ENCODE measurements at places on chromosomes 7 and 10. TPM values are rescaled to one million over a fixed set of nuclear protein-coding genes. Genes with fewer than 3 reads are reported as not detected.

- DNase-seq: no peak
Measured at GRCh38 chr10:58661336-58661735, 148.7 kb downstream of the BICC1 start.

DNA sequence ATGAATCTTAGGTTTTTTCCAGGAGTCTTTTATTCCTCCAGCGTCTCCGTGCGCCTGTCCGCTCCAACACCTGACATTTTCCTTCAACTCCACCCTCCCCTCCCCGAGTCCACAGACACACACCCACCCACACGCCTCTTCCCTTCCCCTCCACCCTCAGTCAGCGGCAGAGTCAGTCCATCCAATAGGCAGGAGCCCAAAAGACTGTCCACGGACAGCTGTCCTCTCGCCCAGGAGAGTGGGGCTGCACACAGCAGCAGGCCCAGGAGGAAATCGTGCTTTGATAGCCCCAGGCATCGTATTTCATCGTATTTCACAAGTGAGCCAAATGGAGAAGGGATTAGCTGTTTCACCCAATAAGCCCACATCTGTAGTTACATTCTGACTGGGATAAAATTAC lies 285.1 kb downstream of the ZEB1 start:
- DNase-seq: no peak

DNA sequence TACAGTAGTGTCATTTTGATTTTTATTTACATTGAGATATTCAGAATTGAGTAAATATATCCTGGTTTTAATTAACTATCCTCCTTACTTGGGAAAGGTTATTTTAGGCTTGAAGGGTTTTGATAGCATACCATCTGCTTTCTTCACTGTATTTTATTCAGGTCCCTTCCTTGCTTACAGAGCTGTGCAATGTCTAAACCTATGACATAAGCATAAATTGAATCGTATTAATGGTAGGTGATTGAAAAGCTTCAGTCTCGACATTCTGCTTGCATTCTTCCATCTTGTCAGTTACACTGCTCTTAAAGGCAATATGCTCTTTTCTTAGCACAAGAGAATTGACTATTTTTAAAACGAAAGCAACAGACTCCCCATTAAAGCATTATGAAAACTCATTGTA lies 102.5 kb downstream of the ARID5B start:
- DNase-seq: no peak

GRCh38 chr7:47697543-47697942 lies 115.6 kb upstream of the TNS3 start:
- DNase-seq: no peak

DNA sequence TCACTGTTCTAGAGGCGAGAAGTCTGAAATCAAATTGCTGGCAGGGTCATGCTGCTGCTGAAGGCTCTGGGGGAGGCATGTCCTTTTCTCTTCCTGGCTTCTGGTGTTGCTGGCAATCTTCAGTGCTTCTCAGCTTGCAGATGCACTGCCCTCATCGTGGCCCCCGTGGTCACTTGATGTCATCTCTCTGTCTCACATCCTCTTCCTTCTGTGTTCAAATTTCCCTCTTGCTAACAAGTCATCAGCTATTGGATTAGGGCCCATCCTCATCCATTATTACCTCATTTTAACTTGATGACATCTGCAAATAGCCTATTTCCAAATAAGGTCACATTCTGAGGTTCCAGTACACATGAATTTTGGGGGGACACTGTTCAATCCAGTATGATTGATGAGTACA lies 36.6 kb upstream of the SRGN start:
- peak; percentile 38 for DNase-seq

GRM3 gene
- not detected for total RNA-seq

DNA sequence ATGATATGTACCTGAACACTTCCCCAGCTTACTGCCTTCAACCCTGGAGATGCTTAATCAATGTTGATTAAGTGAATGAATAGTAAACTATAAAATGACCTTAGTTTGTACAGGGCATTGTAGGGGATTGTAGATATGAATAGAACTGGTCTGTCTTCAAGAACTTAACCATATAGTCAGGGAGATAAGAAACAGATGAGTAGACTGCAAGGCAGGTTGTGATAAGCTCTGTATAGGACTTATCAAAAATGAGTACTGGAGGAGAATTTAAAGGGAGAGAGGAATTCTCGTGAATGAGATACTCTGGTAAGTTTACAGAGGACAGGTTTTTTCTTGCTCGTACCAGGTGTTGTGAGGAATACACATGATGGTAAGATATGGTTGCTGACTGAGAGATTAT lies 27.6 kb downstream of the SGPL1 start:
- no peak for DNase-seq

PRPS1L1 gene
- total RNA-seq: not detected

- no peak for DNase-seq
Measured at GRCh38 chr7:122046402-122046801, 97.6 kb downstream of the AASS start.

GRCh38 chr10:990808-991207 lies 2.6 kb downstream of the GTPBP4 start:
- DNase-seq: no peak

- DNase-seq: no peak
Measured at GRCh38 chr10:6346631-6347030, 143.9 kb downstream of the PFKFB3 start.

- DNase-seq: no peak
Measured at GRCh38 chr10:103761075-103761920, 94.1 kb downstream of the SH3PXD2A start.

DNA sequence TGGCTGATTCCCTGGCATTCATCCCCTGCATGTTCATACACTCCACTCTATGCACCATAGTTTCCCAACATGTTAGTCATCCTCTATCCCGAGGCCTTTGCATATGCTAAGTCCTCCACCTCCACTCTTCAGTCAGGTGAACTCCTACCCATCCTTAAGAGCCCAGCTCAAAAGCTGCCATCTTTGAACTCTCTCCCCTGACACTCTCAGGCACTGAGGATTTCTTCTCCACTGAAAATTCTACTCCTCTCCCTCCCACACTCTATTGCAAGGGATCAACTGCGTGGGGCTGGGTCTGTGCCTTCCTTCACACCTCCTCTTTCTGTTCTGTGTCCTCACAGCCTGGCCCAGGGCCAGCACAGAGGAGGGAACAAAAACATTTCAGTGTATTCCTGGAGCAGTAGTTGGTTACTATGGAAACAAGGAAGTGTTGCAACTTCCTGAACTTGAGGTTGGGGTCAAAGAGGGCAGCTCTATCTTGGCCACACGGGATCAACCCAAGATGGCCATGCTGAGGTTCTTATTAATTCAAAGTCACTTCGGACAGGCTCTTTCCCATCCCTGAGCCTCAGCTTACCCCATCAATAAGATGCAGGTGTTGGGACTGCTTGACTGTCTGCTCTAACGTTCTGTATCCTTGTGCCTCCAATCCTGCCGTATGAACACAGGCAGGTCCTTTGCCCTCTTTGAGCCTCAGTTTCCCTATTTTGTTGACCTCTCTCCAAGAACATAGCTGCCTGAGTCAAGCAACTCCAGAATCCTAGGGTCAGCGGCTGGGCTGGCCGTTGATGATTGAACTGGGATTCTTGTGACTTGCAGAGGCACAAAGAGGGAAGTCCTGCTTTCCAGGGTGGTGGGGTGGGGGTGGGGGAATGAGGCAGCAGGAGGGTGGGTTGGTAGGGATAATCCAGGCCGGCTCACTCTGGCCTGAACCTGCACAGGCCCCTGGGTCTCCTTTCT lies 15.5 kb downstream of the ZMIZ1 start:
- peak; percentile 89 for DNase-seq

DNA sequence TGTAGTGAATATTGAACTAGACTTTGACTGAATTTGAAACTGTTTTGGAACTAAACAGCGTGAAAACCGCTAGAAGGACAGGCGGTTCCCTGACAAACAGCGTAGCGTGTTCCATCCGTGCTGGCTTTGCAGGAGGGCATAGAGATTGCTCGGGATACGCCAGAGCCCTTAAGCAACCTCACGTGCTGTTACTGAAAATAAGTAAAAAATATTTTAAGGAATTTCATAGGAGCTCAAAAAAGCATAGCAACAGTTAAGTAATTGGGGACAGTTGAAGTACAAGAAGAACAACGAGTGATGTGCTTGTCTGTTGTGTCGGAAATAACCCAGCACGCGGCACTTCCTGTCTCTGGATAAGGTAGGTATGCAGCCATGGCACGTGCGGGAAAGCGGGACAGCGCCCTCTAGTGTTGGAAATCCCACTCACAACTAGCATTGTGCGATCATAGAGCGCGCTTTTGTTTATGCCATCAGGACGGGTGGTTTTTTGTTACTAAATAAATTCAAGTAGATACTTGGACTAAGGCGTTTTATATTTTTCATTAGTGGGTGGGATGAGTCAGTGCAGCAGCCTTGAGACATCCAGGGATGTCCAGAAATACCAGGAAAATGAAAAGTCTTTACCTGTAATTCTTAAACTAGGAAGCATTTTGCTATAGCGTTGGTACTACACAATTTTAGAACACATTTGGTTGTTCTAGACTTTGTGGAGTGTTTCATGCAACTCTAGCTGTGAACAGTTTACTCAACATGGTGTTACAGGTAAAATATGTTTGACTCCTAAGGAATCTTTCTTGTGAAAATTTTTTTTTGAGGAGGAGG lies 50.4 kb downstream of the DNAJB6 start:
- peak; percentile 95 for DNase-seq

DNA sequence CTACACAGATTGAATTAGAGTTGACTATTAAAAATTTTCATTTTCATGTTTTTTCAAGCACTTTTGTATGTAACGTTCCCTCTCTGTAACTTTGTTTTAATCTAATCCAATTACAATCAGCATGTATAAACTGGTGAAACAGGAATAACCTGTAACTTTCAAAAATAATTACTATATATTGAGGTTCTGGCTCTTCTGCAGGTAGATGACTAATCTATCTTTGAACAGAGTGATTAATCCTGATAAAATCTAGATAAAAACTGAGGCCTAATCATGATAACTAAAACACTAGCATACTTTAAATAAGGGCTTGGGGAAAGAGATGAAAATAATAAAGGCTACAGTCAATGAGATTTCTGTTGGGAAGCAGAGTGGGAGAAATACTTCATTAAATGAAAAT lies 101.6 kb upstream of the KCND2 start:
- no peak for DNase-seq

CPA2 gene
- not detected for total RNA-seq

DNA sequence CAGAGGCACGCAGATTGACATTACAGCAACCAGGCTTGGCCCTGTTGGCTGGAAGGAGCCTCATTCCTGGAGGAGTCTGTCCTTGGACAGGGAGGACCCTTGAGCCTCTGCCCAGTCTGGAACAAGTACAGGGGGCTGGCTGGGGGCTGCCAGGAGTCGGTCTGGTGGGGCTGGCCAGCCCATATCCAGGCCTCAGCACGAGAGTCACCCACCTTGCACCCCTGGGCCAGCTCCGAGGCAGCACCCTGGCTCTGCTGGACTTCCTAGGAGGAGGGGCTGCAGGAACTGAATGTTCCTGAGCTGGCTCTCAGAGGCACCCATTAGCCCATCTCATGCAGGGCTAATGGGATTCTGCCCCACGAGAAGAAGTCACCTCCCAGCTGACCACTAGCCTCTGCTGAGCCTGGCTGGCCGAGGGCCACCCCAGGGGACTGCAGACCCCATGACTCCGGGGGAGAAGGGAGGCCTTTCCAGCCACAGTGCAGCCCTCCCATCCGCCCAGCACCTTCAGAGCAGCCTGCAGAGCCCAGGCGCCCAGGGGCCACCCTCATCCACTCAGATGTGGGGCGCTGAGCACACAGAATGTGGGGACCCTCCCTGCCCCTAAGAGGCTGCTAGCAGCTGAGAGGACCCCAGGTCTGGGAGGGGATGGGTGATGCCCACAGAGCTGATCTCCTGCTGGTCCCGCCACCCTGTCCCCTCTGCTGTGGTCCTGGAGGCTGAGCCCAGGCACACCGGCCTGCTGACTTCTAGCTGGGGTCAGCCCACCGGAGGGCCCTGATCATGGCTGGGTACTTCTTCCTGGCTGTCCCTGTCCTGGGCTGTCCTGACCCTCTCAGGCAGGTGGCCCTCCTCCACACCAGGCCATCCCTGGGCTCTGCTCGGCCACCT lies 14.8 kb upstream of the INPP5A start:
- peak; percentile 56 for DNase-seq

RARRES2 gene
- total RNA-seq: 144 TPM

- no peak for DNase-seq
Measured at GRCh38 chr7:135914346-135914745, 62.8 kb downstream of the MTPN start.

- DNase-seq: no peak
Measured at GRCh38 chr7:82616059-82616728, 172.6 kb upstream of the CACNA2D1 start.

DNA sequence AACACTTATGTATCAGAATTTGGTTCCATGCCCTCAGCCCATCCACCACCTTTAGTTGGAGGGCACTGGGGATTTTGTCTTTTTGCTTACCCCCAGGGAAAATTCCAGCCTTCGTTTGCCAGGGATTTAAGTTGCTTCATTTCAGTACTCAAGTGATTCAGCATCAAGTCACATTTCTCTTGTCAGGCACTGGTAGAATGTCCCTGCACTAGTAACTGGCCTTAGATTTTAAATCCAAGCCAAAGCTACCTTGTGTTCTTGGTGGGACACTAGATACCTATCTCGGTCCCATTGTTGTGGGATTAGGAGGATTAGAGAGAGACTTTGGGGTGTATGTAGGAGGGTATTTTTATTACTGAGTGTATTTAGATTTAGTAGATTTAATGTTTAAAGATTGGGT lies 613.1 kb downstream of the SUGCT start:
- DNase-seq: no peak

- no peak for DNase-seq
Measured at GRCh38 chr7:84790882-84791281, 396.0 kb downstream of the SEMA3D start.

- DNase-seq: peak; percentile 98
Measured at GRCh38 chr7:101882595-101883564, 65.5 kb downstream of the CUX1 start.

- no peak for DNase-seq
Measured at GRCh38 chr10:84243759-84244158, 1.1 kb upstream of the RGR start.

- no peak for DNase-seq
Measured at GRCh38 chr7:94540428-94540827, 30.8 kb downstream of the CASD1 start.

- DNase-seq: no peak
Measured at GRCh38 chr10:3777981-3778691, 6.9 kb downstream of the KLF6 start.

DNA sequence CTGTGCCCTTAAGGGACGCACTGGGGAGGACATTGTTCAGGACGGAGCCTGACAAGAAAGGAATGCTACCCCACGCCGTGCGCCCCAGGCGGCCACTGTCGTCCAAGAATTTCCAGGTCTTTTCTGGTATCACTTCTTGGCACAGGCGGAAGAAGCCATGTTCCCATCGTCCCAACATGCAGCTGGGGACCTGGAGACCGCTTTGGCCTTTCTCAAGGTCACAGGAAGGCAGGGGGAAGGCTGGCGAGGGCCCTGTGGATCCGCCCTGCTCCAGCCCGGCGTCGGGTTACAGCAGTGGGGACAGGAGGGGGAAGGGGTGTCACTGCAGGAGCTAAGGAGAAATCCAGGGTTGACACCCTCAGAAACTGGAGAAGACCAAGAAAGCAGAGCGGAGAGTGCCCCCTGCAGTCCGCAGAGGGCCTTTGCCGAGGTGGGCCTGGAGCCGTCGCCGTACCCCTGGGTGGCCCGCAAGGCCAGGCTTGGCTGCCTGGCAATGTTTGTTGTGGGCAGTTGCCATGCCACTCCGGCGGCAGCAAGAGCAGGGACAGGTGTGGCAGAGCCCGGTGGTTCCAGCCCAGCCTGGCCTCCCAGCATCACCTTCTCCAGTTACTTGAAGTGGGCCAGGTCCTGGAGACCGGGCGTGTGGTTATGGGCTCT lies 104.1 kb downstream of the LHPP start:
- peak; percentile 7 for DNase-seq

Data from ascending aorta (tissue), 2 donors.